ENCODE measurements at places on chromosomes 6 and 20. TPM values are rescaled to one million over a fixed set of nuclear protein-coding genes. Genes with fewer than 3 reads are reported as not detected.

ARFGEF3 gene
- total RNA-seq: 19.1 TPM

GNRH2 gene
- total RNA-seq: not detected

GRCh38 chr6:87879132-87879861 is 168.3 kb upstream of the SPACA1 start:
- no peak for DNase-seq

DNA sequence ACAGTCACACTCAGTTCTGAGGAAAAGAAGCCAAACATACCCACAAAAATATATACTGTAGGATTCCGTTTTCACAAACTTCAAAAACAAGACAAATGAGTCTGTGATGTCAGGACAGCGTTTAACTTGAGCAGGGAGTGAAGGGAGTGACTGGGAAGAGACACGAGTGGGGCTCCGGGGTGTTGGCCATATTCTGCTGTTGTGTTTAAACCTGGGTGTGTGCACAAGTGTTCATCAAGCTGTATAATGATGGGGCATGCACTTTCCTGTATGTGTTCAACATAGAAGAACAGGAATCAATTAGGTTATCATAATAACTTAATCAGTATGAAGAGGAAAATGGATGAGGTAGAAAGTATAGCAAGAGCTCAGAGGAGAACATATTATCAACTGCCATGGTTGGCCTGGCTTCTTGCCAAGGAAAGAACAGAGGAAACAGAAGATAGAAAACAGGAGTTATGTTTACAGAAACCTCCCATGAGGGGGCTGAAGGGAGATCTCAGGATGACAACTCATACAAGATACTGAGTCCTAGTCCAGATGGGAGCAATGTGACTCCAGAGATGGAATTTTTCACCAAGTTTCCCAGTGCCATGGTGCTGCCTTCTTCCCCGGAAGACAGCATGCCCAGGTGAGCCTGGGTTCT is 15.1 kb upstream of the AFDN start:
- no peak for DNase-seq

DNA sequence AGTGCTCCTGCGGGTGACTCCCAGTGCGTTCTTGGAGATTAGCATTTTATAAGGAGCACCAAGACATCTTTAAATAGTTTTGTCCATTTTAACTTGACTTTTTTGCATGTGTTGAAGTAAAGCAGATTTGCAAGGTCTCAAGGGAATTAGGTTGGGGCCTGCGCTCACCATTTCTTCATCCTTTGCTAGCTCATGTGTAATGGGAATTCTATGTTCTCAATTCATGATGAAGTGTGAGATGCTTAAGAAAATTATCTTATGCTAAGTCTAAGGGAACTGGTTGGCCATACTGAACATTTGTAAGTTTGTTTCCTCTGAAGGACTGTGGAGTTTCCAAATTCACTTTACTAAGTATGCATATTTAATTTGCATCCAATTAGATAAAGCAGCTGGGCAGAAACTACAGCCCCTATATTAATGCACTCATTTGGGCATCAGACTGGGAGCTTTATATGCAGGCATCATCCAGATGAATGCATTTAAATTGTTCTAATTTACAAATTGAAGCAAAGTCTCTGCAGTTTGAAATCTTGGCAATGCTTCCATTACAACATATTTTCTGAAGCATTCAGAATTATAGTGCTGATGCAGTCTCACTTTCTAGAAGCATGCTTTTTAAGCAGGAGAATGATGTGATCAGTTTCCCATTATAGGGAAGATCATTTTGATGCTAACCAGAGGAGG is 108.3 kb upstream of the AKAP12 start:
- DNase-seq: no peak

DUSP22 gene
- 29.5 TPM for total RNA-seq

DNA sequence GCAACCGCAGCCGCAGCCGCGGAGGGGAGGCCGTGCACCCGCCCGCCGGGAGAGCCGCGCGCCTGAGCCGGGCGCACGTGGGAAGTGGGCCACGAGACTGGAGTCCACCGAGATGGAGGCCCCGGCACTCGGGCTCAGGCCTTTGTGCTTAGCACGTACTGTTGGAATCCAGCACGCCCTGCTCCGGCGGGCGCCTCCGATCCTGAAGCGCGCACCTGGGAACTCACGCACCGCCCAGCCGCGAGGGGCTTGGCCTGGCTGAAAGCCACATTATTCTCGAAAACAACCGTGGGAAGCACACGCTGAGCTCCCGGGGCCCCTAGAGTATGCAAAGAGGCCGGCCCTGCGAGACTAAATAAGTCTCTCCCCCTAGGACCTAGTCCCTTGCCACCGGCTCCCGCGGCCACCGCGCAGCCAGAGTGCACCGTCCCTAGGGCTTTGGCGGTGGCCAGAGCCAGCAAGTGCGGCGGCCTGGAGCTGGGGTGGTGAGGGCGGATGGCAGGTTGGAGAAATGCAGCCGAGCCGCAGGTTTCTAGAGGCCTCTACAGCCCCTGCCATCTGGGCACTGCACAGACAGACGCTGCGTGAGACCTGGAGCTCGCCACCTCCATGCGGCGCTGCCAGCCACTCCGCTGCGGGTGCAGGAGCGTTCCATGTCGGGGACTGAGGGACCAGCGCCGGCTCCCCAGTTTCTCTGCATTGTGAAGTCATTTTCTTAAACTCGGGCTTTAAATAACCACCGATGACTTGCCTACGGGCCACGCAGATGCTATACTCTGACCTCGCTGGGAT is 42.0 kb upstream of the LY86 start:
- DNase-seq: no peak

- DNase-seq: peak; percentile 18
Measured at GRCh38 chr20:12207875-12208274, 290.2 kb downstream of the BTBD3 start.

- DNase-seq: no peak
Measured at GRCh38 chr6:143014764-143015163, 45.9 kb upstream of the AIG1 start.

PRDM1 gene
- total RNA-seq: 16.6 TPM

DNA sequence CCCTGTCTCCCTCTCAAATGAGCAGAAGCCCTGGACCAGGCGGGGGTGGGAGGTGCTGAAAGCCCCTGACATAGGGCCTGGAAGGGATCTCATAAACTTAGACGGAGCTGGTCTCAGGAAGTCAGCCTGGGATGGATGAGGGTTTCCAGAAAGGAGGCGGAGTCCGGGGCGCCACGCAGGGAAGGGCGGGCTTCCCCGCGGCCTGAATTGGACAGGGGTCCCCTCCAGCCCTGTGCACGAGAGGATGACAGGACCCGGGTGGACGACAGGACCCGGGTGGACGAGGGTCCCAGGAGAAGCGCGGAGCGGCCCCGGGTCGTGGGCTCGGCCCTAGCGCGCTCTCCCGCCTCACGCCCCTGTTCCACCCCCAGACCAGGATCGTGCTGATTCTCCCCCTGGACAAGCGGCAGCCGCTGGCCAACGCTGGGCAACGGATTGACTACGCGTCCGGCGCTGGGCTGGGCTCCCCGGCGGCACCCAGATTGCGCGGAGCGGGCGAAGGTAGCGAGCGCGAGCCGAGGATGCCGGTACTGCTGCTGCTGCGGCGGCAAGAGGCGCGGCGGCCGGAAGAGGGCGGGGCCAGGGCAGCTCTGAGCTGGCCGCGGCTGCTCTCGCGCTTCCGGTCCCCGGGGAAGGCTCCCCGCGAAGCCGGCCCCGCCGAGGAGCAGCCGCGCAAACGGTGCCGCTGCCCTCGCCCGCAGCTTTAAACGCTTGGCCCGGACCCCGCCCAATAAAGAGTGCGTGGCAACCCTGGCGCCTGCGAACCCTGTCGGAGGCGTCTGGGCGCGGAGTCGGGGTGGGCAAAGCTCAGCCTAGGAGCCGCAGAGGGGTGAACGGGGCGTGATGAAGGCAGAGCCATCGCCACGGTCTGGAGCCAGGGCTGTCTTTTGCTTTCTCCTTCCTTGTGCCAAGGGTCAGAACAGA is 1.3 kb downstream of the C20orf144 start:
- DNase-seq: peak; percentile 82

DNA sequence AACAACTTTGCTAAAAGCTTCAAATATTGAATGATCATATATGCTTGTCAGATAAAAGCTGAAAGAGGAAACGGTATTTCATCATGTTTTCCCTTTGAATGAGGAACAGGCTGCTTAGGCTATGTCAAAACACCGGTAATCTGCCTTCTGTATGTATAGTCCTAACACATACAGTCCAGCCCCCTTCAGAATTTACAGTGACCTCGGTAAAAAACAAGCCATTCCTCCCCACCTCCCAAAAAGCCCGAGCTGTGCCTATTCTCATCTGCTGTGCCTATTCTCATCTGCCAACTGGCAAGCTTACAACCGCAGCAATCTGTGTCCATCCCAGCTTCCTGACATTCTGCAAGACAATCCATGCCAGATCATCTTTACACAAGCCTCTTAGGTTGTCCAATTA is 26.8 kb upstream of the UBE2J1 start:
- no peak for DNase-seq

DNA sequence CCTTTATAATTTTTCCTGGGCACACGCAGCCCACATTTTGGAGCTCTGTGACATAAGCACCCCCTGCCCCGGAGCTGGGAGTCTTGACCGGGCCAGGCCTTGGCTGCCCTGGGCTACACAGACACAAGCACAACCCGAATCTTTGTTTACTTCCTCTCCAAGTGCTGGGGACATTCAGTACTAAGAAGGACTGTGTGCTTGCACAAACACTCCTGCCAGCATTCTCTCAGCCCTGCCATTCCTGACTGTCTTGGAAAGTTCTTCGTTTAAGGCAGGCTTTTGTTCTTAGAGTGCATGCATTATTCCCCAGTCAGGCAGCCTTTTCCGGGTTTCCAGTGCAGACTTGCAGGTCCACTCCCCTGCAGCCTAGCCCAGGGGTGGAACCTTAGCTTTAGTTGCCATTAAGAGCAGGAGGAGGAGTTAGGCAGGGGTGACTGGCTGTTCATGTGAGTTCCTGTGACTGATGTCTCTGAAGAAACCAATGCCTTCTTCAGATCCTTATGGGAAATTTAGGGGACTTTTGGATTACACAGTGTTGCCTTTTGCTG is 28.6 kb downstream of the FOXO3 start:
- peak; percentile 74 for DNase-seq

OPN5 gene
- not detected for total RNA-seq

PNLDC1 gene
- not detected for total RNA-seq

- peak; percentile 75 for DNase-seq
Measured at GRCh38 chr20:35600993-35601973, 14.3 kb upstream of the SPAG4 start.

- DNase-seq: no peak
Measured at GRCh38 chr20:10064611-10065010, 29.8 kb downstream of the ANKEF1 start.

FERMT1 gene
- total RNA-seq: 62.0 TPM

Measured in left colon (tissue), 2 donors.